ENCODE measurements at places on chromosomes 6 and 20.

DNA sequence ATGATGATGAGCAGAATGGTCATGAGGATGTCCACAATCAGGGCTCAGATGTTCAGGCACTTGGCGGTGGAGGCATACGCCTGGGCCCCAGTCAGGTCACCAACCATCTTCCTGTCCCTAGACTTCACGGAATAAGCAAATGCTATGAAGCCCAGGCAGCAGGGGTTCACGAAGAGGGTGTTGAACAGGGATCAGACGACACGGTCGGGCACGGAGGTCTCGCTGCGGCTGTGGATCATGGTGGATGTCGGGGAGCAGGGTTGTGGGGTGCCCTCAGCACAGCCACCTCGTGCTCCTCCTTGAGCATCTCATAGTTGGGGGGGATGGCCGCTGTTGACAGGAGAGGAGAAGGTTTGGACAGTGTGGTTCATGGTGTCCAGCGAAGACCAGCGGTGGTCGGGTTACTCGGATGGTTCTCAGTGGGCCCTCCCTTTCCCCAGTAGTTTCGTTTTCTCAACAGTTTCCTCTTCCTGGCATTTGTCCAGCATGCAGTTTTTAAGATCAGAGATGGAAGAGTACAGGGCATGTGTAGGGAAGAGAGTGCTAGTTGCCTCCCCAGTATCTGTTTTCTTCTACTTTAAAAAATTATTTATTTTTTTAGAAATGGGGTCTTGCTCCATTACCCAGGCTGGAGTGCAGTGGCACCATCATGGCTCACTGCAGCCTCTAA is 20.3 kb upstream of the SPDEF start:
- DNase-seq: no peak

GRCh38 chr20:41428285-41428684 is 61.7 kb upstream of the EMILIN3 start:
- DNase-seq: no peak

GRCh38 chr6:13431861-13432465 is 55.4 kb downstream of the GFOD1 start:
- DNase-seq: no peak

- DNase-seq: no peak
These were observed 126.6 kb upstream of the CCDC28A start for GRCh38 chr6:138647006-138647405.

GRCh38 chr6:112626468-112627082 is 279.4 kb downstream of the RFPL4B start:
- DNase-seq: no peak

DNA sequence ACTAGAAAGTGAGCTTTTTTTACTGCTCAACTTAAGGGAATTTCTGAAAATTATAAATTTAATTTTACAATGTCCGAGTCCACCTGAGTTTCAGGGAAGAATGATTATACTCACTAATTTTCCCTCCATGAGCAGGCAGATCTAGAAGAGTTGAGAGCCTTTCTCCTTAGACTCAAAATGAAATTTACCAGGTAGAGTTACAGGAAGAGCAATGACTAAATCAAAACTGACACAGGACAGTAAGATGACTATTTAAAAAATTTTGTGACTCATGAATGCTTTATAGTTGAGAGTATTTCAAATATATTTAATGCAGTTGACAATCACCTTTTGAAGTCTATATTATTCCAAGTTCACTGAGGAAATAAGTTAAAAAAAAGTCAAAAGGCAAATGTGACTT is 198.1 kb upstream of the NRSN1 start:
- DNase-seq: no peak

DNA sequence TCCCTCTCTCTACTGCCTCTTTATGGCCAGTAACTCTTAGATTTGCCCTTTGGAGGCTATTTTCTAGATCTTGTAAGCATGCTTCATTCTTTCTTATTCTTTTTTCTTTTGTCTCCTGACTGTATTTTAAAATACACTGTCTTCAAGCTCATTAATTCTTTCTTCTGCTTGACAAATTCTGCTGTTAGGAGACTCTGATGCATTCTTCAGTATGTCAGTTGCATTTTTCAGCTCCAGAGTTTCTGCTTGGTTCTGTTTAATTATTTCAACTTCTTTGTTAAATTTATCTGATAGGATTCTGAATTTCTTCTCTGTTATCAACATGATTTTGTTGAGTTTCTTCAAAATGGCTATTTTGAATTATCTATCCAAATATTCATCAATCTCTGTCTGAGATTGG is 25.0 kb upstream of the SDCBP2 start:
- DNase-seq: no peak

GRCh38 chr6:137676888-137677287 is 182.7 kb upstream of the OLIG3 start:
- no peak for DNase-seq

- DNase-seq: no peak
These were observed 22.9 kb downstream of the PTPN1 start for GRCh38 chr20:50533061-50533460.

DNA sequence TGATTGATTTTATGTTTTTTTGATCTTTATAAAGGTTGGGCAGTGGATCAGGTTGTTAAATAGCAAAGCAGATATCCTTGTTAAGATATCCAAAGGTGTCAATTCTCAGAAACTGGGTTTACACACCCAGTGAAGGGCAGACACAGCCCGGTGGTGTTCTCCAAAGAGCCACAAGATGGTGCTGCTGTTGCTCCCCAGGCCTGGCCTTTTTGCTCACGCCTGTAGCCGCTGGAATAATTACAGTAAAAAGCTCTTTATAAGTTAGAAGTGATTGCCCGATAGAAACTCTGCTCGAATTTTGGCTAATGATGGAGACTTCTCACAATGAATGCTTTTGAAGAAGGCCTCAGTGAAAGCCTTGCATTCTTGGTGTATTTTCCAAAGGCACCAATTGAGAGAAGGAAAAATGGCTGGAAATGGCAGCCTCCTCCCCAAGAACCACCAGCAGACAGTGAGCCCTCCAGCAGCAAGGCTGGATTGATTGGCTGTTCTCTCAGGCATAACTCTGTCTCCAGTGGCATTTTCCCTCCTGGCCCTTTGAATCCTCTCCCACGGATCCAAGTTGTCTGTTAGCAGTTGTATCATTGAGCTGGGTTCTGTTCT is 120.5 kb upstream of the CHD6 start:
- DNase-seq: peak; percentile 30

DNA sequence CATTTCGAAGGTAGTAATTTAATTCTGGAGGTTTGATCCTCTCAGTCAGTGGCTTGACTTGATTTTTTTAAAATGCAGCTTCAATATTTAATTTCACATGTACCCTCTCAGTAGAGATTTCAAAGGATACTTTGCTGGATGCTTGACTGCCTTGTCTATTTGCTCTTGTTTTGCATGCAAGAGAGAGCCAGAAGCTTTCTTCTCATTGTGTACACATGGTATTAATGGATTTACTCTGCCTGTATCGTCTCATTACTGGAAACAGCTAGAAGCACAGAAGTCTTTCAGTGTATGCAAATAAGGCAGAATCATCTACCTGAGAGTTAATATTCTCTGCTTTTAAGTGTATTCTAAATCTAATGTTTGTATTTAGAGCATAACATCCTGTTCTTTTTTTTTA is 84.3 kb upstream of the FOXO3 start:
- no peak for DNase-seq
